Left lobe of liver (tissue), 2 donors: ENCODE measurements at places on chromosomes 2 and 18. TPM values are rescaled to one million over a fixed set of nuclear protein-coding genes. Genes with fewer than 3 reads are reported as not detected.

DNA sequence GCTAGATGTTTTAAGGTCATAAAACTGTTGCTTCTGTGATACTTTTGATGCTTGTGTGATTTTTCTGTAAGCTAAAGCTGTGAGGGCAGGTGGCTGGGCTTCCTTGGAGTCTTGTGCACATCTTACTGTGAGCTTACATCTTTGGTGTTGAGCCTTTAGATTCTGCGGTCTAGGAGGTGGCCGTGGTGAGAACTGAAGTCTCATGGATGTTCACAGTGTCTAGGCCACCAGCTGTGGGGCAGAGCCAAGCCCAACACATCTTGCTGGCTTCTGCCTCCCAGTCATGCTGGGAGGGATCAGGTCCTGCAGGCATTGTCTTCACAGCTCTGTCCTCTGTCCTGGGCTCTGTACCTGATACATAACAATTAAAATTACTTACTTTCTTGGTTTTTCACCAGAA lies 219.7 kb upstream of the HS6ST1 start:
- DNase-seq = no peak

- DNase-seq = peak; percentile 3
These were observed 5.3 kb upstream of the NPPC start for GRCh38 chr2:231931481-231931915.

GRCh38 chr18:13450289-13451212 lies 232.0 kb downstream of the LDLRAD4 start:
- no peak for DNase-seq

- no peak for DNase-seq
These were observed 355.9 kb upstream of the KLHL29 start for GRCh38 chr2:23029111-23029510.

DNA sequence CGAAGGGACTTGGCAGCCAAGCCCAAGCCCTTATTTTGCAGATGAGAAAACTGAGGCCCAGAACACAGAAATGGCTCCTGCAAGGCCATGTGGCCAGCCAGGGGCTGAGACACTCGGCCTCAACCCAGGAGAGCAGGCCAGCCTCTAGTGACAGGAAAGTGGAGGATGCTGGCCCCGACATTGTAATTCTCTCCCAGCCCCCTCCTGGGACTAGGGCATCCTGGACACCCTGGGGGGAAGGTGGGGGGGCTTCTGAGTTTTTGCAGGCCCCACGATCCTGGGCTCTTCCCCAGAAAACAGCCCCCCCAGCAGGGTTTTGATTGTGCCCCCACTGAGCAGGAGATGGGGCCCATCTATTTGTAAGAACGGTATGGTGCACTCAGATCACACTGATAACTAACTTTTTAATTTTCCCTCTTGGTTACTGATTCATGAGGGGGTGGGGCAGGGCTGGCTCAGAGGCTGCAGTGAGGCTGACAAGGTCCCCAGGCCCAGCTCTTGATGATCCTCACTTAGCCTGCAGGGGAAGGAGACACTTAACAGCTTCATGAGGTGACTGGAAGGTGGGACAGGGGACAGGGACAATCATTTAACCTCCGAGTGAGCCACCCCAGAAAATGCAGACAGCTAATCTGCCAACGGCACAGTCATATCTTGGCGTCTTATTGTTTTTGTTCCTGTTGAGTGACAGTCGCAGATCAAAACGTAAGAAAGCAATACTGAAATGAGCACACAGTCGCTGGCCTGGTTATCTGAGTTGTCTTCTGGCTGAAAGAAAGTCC lies 18.9 kb downstream of the SMAD7 start:
- no peak for DNase-seq

DNA sequence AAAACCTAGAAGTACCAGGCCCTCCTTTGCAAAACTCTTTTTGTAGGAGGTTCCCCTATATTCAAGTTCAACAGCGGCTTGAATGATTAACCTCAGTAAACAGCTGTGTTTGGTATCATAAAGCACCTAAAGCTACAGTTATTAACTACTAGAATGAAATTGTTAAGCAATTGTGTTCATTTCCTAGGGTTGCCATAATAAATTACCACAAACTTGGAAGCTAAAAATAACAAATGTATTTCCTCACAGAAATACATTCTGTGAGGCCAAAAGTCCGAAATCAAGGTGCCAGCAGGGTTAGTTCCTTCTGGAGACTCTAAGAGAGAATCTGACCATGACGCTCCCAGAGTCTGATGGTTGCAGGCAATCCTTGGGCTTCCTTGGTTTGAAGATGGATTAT lies 202.1 kb upstream of the ACVR2A start:
- no peak for DNase-seq

DNA sequence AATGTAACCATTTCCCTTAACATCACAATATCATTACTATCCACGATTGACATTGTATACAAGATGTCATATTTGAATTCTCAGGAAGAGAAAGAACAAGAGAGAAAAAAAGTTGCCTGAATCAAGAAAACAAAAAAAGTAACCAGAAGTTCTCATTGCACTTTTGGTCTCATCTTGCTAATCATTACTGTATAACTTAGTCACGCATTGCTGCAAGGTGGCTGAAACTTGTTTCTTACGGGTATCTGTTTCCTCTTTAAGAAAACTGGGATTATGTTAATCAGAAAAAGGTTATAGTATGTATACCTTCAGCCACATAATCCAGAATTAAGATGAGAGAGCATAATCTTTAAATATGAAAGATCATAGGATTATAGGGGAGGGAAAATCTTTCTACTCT lies 639.7 kb upstream of the SYT4 start:
- DNase-seq = no peak

DNA sequence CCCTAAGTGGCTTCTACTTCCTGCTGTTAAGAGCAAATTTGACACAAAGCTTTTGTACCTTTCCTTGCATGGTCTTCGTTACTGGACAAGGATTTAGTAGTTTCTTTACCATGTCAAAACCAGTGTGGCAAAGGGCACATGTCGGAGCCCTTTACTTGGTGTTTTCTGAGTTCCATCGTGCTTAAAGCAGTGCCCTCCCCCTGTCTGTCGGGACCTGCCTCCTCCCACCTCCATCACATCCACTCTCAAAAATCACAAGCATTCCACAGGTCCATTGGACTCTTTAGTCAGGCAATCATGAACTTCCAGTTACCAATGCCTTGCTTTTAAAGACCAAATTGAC lies 763 bp downstream of the CCDC141 start:
- no peak for DNase-seq

GRCh38 chr2:134181219-134181618 lies 72.7 kb upstream of the MGAT5 start:
- DNase-seq = no peak

- DNase-seq = no peak
These were observed 85.5 kb downstream of the NFATC1 start for GRCh38 chr18:79481046-79481790.

DNA sequence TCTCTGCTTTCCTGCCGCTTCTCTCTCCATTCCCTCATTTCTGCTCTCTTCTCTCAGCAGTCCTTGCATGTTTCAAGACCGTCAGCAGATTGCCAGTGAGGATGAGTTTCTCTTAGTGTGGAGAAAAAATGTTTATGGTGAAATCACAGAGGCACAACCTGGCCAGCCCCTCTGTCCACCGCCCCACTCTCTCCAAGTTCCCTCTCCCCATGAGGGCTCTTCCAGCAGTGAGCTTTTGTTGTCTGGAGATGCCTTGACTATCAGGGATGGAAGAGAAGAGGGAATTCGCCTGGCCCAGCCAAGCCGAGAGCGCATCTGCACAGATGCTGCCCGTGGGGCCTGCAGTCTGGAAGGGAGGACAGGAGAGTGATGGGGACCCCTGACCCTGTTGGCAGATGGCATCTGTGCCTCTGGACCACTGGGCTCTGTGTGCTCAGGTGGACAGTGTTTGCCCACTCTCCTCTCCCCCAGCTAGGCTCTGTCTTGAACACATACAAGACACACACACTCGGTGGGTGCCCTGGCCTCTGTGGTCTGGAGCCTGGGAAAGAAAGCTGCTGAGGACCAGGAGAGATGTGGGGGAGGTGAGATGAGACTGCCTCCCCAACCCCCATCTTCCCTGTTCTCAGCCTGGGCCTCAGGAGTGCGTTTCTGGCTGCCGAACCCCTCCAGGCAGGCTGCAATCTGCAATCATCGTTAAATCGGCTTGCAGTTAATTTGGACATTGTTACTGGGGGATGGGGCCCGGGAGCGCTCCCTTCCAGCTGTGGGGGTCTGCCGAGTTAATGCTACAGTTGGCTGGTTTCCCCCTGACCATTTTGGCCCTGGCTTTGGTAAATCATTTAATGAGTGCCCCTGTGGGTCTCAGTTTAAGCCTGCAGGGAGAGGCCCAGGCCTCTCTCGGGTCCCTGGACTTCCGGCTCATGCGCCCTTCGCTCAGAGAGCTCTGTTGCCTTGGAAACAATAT lies 4.5 kb downstream of the ITM2C start:
- DNase-seq = peak; percentile 24

GRCh38 chr2:200308546-200309295 lies 2.2 kb downstream of the SPATS2L start:
- DNase-seq = no peak

GRCh38 chr18:46250084-46250811 lies 146.1 kb downstream of the HAUS1 start:
- no peak for DNase-seq

DNA sequence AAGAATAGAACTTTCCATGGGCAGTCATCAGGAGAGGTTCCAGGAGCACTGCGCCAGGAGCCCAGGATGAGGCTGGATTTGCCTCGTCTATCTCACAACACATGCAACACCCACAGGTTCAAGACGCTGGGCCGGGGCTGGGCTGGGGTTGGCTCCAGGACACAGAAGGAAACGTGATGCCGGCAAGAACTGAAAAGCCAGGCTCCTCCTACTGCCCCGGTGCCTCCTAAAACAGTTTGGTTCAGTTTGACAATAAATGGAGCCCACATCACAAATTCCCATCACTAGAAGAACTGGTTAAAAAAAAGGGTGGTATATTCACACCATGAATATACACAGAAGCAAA lies 75.9 kb downstream of the INHBB start:
- DNase-seq = peak; percentile 37

DNA sequence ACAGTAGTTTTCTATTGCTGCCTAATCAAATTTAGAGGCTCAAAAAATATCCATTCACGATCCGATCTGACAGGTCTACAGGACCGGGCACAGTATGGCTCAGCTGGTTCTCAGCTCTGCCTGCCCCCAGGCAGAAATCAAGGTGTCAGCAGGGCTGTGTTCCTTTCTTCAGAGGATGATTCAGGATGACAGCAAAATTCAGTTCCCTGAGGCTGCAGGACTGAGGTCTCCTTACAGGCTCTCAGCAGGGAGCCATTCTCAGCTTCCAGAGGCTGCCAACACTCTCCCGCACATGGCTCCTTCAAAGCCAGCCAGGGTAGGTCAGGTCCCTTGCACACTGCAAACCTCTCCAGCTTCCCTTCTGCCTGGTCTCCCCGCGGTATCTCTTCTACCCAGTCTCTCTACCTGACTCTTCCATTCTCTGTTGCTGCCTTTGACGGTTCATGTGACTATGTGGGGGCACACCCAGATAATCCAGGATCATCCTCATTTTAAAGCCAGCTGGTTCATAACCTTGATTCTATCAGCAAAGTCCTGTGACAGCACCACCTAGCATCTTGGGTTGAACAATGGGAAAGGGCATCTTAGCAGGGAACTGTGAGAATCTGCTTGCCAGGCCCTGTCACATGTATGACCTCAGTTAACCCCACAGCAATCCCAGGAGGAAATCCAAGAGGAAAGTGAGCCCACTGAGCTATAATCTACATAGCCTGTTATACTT lies 50.4 kb downstream of the UXS1 start:
- no peak for DNase-seq

DNA sequence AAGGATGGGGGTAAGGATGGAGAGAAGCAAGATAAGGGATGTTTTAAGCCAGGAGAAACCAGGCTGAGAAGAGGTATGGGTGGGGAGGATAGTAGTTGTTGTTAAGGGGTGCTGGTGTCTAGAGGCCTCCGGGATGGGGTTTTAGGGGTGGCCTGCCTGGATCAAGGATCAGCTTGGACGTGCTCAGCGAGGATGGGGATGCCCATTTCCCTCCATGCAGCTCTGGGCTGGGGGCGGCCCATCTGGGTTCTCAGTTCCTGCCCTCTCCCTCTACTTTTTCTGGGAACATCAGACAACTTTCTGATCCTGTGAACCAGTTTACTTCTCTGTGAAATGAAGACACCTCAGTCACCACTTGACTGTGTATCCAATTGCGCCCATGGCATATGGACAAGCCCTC lies 10.1 kb downstream of the B3GNT2 start:
- DNase-seq = no peak

DNA sequence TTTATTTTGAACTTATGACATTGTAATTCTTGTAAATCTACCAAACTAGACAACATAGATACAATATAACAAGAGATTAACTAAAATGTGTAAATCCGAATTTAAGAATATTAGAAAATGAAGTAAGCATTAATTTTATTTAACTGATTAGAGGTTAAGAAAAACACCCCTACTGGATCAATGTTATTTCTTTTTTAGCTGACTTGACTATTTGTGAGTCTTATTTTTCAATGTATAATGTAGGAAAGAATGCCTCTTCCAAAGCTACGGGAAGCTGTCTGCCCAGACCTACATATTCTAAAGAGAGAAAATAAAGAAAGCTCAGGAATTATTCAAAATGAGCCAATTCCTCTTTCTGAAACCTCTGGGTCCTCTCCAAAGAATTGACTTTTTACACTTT lies 490.8 kb upstream of the CDH7 start:
- DNase-seq = no peak

DNA sequence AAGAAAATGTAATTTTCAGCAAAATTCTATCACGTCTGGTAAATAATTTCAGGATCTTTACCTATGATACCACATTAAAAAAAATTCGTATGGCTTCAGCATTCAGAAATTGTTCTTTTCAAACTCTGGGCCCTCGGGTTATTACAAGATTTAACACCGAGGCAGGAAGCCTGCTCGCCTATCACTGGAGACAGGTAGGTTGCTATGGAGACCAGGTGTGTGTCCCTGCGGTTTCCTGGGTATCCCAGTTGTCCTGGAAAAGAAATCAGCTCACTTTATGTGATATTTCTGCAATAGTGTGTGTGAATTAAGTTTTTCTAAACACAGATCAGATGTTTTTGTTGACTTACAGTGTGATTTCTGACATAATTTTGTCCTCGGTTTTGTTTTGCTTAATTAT lies 14.2 kb downstream of the HPCAL1 start:
- DNase-seq = no peak

DNA sequence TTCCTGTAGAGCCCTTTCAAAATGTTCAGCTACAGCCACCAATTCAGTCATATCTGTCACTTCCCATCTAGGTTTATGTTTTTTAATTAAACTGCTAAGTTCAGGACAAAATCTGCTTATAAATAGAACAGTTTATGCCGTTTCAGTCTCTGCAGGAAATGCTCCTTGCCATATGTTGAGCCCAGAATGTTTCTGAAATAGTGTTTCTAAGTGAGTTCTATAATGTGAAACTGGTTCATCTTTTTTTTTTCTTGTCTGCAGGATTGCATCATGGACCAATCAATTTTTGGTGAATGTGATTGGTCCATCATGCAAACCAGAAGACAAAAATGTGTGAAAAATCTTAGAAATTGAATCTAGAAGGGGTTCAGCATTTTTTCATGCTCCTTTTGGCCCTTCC lies 30.2 kb upstream of the RHOB start:
- DNase-seq = no peak

- no peak for DNase-seq
These were observed 147.4 kb downstream of the MEIS1 start for GRCh38 chr2:66582104-66582986.

The CNOT11 gene
- 17.8 TPM for total RNA-seq

The WDR54 gene
- total RNA-seq = 1.5 TPM

The DTYMK gene
- total RNA-seq = 11.5 TPM

The CAPN14 gene
- total RNA-seq = not detected

The TRPM8 gene
- 66.5 TPM for total RNA-seq

The FAM237A gene
- not detected for total RNA-seq

The PLCL1 gene
- 0.23 TPM for total RNA-seq

The DBI gene
- 194 TPM for total RNA-seq

The GALNT5 gene
- 0.15 TPM for total RNA-seq

The CNTNAP5 gene
- not detected for total RNA-seq

The CHCHD5 gene
- total RNA-seq = 21.2 TPM
